Panc1 (cell line): ENCODE measurements at places on chromosomes 7 and 10. TPM values are rescaled to one million over a fixed set of nuclear protein-coding genes. Genes with fewer than 3 reads are reported as not detected.

GRCh38 chr7:101912716-101913110 lies 95.3 kb downstream of the CUX1 start:
- no peaks in the 10 kb centered on the region for H3K36me3 ChIP-seq
- no peaks in the 10 kb centered on the region for H3K27me3 ChIP-seq
- H3K4me3 ChIP-seq: no peak overlapping the region

- DNase-seq: no peak
- H3K27ac ChIP-seq: no peak overlapping the region
- H3K36me3 ChIP-seq: no peaks in the 10 kb centered on the region; the same call in 1 of the 2 replicates
- peaks cover 9% of the 10 kb centered on the region for H3K4me1 ChIP-seq
- peak overlapping the region; percentile 48 for H3K4me3 ChIP-seq
Observed at GRCh38 chr10:100655760-100656421, 89.5 kb upstream of the PAX2 start.

DNA sequence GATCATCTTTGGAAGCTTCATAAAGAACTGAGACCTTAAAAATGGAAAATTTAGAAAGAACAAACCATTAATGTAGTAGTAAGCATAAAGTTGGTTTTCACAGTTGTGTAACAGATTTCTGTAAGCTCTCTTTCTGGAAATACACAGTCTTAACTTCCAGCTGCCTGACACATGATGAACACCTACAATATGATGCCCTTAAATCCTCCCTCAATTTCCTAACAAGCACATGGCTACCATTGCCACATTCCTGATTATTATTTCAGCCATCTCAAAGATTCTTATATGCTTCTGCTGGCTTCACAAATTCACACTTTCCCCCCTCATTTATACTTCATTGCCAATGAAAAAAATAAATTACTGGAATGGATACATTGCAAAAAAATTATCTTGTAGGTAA lies 49.4 kb downstream of the PLXDC2 start:
- H3K4me3 ChIP-seq: no peak overlapping the region
- DNase-seq: no peak
- H3K4me1 ChIP-seq: no peaks in the 10 kb centered on the region
- no peaks in the 10 kb centered on the region for H3K36me3 ChIP-seq
- H3K27ac ChIP-seq: no peak overlapping the region

GRCh38 chr10:61354401-61354975 lies 98.7 kb downstream of the TMEM26 start:
- no peak overlapping the region for H3K27ac ChIP-seq
- H3K36me3 ChIP-seq: no peaks in the 10 kb centered on the region
- no peaks in the 10 kb centered on the region for H3K4me1 ChIP-seq
- H3K4me3 ChIP-seq: no peak overlapping the region

GRCh38 chr10:4390219-4390618 lies 435.8 kb upstream of the AKR1E2 start:
- H3K27me3 ChIP-seq: no peaks in the 10 kb centered on the region
- no peaks in the 10 kb centered on the region for H3K36me3 ChIP-seq
- H3K4me3 ChIP-seq: no peak overlapping the region

- no peak for DNase-seq
- peaks cover 25% of the 10 kb centered on the region for H3K36me3 ChIP-seq
- H3K4me1 ChIP-seq: peaks cover 9% of the 10 kb centered on the region
- H3K27ac ChIP-seq: no peak overlapping the region; the same call in 1 of the 2 replicates
Observed at GRCh38 chr10:43383204-43383971, 12.0 kb downstream of the FXYD4 start.

DNA sequence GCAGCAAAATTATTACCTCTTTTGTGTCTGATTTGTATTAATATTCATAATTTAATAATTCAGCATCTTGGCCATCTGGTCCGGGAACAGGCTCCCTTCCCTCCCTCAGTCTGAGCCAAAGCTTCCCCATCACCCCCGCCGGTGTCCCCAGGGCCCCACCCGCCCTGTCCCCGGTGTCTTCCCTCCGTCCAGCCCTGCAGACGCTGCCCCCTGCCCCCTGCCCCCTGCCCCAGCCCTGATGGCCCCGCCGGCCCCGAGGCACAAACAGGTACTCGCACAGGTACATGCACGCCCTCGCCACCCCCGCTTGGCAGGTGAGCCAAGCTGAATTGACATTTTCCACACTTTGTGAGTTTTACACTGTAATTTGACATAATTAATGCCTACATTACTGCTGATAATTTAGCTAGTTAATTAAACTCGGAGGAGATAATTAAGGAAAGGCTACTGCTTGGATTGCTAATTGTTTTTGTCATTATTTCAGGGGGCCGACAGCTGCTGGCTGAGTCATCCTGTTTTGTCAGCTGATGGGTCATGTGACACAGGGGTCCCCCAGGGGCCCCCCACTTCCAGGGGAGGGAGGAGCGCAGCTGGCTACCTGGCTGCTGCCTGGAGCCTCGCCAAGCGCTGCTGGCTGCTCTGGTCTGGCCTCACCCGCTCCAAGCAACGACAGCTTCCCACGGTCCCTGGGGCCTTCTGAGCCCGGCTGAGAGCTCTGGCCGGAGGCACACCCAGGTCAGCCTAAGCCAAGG lies 36.6 kb downstream of the MICALL2 start:
- no peak for DNase-seq
- H3K4me1 ChIP-seq: no peaks in the 10 kb centered on the region
- no peak overlapping the region for H3K4me3 ChIP-seq
- no peaks in the 10 kb centered on the region for H3K36me3 ChIP-seq

- H3K27ac ChIP-seq: no peak overlapping the region
- no peak for DNase-seq
- H3K27me3 ChIP-seq: peaks cover 5% of the 10 kb centered on the region
- H3K36me3 ChIP-seq: no peaks in the 10 kb centered on the region; the same call in 1 of the 2 replicates
- H3K4me1 ChIP-seq: no peaks in the 10 kb centered on the region
- peak overlapping the region; percentile 44 for H3K4me3 ChIP-seq
Observed at GRCh38 chr10:102230861-102231356, 4.8 kb downstream of the ELOVL3 start.

DNA sequence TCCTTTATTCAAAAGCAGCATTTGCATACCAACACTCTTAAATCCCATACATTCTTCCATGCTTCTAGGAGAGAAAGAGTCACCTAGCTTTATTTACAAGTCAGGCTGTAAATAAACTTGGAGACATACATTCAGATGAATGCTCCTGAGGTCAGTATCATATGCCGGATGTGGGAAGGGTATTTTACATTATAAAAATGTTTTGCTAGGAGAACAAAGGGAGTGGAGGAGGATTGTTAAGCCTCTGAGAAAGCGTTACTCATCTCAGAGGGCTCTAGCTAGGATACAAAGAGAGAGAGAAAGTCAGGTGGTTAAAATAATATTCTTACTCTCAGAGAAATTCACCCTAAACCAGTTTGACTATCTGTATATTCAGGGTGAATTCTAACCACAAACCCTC lies 300.9 kb upstream of the NPSR1 start:
- H3K4me3 ChIP-seq: no peak overlapping the region
- H3K36me3 ChIP-seq: no peaks in the 10 kb centered on the region
- H3K4me1 ChIP-seq: no peaks in the 10 kb centered on the region
- no peak overlapping the region for H3K27ac ChIP-seq
- H3K27me3 ChIP-seq: no peaks in the 10 kb centered on the region
- DNase-seq: no peak

DNA sequence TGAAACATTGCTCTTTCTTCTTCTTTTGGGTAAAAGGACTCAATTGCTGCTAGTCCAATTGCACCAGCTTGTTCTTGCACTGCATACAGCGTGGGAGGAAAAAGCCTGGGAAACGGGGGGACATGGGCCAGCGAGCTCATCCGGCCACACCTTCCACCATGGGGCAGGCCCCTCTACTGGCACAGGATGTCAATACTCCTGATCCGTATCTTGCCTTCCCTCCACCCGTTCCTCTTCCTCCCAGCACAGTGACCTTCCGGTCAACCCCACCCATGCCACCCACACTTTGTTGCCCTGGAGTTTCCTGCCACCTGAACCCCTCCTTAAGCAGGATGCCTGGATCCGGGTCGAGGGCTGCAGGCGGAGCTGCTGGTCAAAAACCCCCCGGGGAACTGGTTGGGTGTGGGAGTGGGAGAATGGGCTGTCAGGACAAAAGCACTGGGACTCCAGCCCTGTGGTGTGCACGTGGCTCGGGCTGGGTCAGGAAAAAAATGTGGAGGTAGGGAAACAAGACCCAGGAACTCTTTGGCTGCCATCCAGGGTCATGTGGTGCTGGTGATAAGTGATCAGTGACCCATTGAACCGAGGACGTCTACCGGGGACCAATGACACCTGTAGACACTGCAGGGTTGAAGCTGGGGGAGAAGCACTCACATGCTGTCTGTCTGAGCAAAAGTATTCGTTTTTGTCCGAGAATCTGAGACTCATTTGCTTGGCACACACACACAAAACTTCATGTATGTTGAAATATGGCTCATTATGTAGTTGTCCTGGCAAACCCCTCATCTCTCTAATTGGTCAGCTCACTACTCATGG lies 8.1 kb downstream of the IL2RA start:
- H3K27me3 ChIP-seq: no peaks in the 10 kb centered on the region
- H3K27ac ChIP-seq: no peak overlapping the region
- DNase-seq: no peak
- peaks cover 3% of the 10 kb centered on the region; the same call in 1 of the 2 replicates for H3K4me1 ChIP-seq
- no peaks in the 10 kb centered on the region for H3K36me3 ChIP-seq

DNA sequence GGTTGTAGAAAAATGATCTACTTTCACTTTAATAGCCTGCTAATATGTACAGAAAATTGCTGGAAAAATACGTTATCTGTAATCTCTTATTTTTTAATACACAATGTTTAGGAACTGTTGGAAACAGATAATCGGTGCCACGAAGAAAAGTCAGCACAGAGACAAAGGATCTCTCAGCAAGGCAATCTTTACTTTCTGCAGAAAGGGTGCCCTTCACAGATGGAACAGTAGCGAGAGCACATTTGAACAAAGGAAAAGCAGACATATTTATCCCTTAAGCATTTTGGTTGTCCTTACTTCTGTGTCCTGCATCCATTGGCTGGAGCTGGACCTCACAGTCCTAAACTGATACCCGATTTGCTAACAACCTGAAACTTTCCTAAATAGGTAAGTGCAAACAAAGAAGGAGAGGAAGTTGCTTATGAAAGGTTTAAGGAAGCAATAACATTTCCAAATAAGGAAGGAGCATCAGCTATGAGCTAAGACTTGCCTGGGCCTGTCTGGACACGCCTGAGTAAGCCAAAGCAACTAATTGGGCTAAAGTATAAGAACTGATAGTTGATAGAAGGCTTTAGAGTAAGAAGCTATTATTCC lies 640.0 kb downstream of the SH2D4B start:
- DNase-seq: no peak
- no peaks in the 10 kb centered on the region for H3K27me3 ChIP-seq
- no peaks in the 10 kb centered on the region for H3K4me1 ChIP-seq
- H3K36me3 ChIP-seq: no peaks in the 10 kb centered on the region
- no peak overlapping the region for H3K27ac ChIP-seq
- H3K4me3 ChIP-seq: no peak overlapping the region

DNA sequence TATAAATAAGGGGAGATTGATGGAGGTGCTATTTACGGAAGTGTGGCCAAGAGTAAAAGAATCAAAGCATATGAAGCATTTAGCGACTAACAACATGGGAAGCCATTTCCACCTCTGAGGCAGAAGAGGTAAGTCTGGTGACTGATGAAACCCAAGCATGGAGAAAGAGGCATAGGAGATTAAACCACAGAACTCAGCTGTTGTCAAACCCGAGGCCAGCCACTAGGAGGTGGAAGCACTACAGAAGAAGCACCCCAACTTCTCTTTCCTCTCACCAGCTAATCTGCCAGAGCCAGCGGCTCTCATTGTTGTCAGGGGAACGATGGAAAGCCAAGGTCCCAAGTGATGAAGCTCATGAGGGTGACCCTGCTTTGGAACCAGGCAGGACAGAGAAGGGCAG lies 19.6 kb upstream of the CNTNAP2 start:
- no peak overlapping the region for H3K4me3 ChIP-seq
- DNase-seq: no peak
- no peak overlapping the region for H3K27ac ChIP-seq
- H3K27me3 ChIP-seq: no peaks in the 10 kb centered on the region
- no peaks in the 10 kb centered on the region for H3K36me3 ChIP-seq

DNA sequence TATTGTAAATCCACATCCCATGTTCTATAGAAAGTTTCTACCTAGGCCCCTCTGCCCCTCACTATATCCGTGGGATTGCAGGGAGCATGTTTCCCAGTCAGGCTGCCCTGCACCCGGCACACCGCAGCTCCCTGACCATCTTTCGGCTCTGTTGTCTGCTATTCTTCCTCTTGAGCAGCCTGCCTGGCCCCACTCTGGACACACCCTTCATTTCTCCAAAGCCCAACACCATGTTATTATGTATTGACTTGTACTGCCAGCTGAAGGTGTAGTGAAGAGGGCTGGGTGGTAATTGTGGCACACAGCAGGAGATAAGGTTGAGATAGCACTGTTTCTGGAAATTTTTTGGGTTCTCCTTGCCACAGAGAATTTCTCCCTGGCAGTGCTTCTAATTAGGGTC lies 9.8 kb downstream of the LRMDA start:
- H3K4me1 ChIP-seq: no peaks in the 10 kb centered on the region
- H3K27ac ChIP-seq: no peak overlapping the region
- H3K4me3 ChIP-seq: no peak overlapping the region
- H3K36me3 ChIP-seq: no peaks in the 10 kb centered on the region
- no peak for DNase-seq

DNA sequence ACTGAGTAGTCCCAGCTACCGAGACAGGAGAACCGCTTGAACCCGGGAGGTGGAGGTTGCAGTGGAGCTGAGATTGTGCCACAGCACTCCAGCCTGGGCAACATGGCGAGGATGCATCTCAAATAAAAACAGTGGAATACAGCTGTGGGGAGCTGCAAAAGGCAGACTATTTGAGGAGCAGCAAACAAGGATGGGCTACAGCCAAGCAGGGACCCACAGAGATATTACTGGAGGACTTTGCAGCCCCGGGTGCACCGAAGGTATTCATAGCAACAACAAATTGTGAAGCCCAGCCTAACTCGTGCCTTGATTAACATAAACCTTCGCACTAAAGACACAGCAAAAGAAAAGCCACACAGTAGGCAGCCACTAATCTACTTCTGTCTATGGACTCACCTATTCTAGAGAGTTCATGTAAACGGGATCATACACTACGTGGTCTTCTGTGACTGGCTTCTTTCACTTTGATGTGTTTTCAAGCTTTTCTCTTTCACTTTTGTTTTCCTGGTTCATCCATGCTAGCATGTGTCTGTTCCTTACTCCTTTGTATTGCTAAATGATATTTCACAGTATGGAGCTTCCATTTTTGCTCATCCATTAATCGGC lies 34.0 kb downstream of the PODXL start:
- no peak overlapping the region for H3K27ac ChIP-seq
- no peak for DNase-seq
- no peaks in the 10 kb centered on the region for H3K4me1 ChIP-seq
- no peaks in the 10 kb centered on the region for H3K36me3 ChIP-seq
- H3K27me3 ChIP-seq: no peaks in the 10 kb centered on the region
- H3K4me3 ChIP-seq: no peak overlapping the region

DNA sequence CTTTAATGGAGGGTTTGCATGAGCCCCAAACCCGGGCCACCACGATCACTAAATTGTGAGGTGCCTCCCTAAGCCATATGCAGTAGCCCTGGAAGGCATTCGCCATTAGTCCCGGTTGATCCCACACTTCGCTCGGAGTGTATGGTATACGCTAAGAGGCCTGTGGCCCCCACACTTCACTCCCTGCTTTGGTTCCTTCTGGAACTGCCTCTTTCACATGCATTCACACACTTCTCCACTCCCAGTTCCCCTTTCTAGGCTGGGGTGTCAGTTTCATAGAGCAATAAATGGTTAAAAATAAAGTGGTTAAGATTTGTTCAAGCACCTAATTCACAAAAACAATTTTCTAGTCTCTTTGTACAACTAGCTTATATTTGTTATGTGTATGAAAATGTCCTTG lies 212.1 kb upstream of the KCND2 start:
- H3K27ac ChIP-seq: no peak overlapping the region
- no peak for DNase-seq
- H3K36me3 ChIP-seq: no peaks in the 10 kb centered on the region
- H3K27me3 ChIP-seq: no peaks in the 10 kb centered on the region

CNTNAP2 gene
- total RNA-seq: 0.03 TPM

AKR1C8 gene
- not detected for total RNA-seq

CYP2E1 gene
- total RNA-seq: 1.1 TPM

CYP2C18 gene
- total RNA-seq: not detected

SPDYE6 gene
- total RNA-seq: not detected

AGMO gene
- total RNA-seq: not detected

CPA2 gene
- 0.87 TPM for total RNA-seq
